Activated T-cell treated with anti-CD3 and anti-CD28 coated beads for 24 hours (primary cell): ENCODE measurements at places on chromosomes 5 and 9.

DNA sequence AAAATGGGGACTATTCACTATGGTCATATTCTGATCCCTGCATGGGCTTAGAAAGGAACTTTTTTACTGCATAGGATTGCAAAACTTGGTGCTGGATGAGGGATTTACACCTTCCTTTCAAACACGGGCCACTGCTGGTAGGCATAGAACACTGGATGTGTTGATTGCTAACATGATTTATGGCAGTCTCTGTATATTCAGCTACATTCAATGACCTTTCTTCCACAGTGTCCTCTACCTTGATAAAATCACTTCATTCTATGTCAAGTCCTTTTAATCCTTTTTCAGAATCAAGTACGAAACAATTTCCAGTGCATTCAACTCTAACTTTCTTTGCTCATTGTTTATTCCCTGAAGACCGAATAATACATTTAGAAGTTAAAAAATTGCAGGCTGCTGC, 91.9 kb upstream of the ATG10 start:
- DNase-seq, result no peak

DNA sequence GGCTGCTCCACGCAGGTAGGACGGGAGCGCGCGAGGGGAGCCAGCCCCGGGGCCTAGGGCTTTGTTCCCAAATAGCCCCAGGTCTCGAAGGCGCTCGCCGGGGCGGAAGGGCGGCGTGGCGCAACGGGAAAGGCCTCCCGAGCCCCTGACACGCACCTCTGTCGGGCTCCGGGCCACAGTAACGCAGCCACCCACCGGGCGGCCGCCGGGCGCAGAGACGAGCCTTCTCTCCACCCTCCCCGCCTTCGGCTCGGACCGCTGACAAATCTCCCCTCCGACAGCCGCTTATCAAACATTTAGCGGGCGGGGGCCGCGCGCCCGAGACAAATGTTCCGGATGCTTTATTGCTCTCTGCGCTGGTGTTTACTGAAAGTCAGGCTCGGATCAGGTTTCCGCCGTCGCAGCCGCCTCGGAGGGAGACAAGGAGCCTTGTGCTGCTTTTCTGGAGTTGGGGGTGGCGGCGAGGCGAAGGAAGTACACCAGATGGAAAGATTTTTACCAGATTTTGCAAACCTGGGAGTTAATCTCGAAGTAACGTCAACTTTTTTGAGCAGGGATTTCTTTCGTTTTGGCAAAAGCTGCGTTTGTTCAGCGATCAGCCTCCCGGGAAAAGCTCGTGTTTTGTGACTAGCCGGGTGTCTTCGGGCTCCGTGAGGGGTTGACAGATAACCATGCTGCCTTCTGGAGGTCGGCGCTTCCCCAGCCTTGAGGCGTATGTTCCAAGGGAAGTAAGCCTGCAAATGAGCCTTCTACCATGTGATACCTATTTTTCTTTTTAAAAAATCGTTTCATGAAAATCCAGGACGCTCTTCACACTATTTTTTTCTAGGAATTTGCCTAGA, 950 bp downstream of the RGMB start:
- peak; percentile 40 for DNase-seq

GRCh38 chr9:127369428-127369827, 27.5 kb upstream of the SLC2A8 start:
- DNase-seq, result no peak

DNA sequence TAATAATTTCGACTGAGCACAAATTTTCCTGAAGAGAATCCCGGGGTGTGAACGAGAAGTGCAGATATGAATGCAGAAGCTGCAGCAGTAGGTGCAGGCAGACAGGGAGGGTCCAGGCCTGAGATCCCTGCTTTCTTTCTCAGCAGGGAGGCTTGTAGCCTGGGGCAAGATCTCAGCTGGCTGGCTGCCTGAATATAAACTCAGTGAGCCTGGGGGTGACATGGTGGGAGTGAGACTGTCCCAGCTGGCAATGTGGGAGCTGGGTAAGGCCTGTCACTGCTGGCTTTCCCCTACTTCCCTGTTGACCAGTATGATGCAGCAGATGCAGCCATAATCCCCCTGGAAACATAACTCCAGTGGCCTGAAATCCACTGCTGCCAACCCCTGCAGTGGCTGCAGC, 325.2 kb downstream of the CETN3 start:
- no peak for DNase-seq

- no peak for DNase-seq
Observed at GRCh38 chr5:43290726-43291125, 22.5 kb downstream of the HMGCS1 start.

DNA sequence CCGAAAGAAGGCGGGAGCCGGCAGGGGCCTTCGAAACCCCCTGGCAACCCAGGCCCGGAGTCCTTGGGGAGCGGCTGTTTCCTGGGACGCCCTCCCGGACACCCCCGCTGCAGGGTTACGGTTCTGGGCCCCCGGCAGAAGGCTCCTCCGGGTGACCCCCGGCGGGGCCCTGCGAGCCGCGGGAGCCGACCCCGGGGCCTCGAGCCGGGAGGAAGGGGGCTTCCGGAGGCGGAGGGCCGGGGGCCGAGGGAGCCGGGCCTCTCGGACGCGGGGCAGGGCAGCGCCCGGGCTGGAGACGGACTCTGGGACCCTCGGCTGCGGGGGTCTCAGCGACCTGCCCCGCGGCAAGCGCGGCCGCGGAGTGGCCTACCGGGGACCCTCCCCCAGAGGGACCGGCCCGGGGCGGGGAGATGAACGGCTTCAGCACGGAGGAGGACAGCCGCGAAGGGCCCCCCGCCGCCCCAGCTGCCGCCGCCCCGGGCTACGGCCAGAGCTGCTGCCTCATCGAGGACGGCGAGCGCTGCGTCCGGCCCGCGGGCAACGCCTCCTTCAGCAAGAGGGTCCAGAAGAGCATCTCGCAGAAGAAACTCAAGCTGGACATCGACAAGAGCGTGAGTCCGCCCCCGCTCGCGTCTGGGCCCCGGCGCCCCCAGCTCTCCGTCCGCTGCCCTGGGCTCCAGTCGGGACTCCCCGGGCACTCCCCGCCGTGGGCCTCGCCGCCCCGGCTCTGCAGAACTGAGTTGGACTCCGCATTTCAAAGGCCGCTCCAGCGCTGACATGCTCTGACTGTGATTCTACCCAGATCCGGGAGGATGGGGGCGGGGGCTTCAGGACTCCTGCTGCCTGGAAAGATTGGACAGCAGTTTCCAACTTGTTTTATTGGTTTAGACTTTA, 645 bp downstream of the SAP30L start:
- no peak for DNase-seq

DNA sequence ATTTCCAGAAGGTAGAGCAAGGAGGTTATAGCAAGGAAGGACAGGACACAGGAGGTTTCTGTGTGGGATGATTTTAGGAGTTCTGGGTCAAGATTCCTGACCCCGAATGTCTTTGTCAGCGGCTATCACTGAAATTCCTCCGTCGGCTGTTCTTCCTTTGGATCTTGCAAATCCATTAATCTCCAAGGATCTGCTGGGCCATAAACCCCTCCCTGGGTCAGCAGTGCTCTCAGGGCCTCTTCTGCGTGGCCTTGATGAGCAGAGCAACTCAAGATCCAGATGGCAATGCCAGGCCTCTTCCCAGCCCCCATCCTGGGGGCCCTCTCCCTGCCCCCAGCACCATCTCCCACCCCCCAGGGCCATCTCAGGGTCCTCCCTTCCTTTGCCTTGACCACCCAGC, 16.3 kb upstream of the COL27A1 start:
- no peak for DNase-seq

GRCh38 chr5:57189515-57189914, 15.7 kb downstream of the GPBP1 start:
- DNase-seq, result no peak

GRCh38 chr5:126189862-126190261, 233.3 kb upstream of the GRAMD2B start:
- no peak for DNase-seq

DNA sequence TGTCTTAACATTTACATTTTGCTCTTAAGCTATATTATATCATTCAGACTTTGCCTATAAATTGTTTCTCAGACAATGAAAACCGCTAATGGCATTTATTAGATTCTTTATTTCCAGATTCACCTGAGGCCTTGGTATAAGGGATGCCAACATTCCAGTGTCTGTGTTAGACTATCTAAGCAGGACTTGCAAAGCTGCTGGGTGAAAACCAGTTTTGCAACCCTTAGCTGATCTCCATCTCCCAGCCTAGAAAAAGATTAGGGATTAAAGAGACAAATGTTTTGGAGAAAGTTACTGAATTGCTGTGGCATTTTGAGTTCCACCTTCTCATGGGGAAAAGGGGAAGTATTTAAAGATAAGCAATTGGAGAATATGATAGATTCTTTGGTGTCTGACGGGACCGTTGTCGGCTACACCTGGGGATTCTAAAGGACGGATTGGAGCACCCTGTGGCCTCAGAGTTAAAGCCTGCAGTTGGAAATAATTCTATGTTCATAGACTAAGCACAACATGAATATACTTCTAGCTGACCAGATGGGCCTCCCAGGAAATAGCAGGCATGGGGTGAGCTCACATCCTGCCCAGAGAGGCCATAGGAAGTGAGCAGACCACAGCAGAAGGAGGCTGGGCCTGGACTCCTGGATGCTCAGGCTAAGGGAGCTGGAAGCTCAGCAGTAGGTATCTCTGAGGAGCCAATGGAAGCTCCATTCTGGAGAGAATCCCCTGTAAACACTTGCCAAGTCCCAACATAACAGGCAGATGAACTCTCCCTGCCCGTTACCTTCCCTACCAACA, 21.8 kb downstream of the ENTREP1 start:
- DNase-seq, result no peak

DNA sequence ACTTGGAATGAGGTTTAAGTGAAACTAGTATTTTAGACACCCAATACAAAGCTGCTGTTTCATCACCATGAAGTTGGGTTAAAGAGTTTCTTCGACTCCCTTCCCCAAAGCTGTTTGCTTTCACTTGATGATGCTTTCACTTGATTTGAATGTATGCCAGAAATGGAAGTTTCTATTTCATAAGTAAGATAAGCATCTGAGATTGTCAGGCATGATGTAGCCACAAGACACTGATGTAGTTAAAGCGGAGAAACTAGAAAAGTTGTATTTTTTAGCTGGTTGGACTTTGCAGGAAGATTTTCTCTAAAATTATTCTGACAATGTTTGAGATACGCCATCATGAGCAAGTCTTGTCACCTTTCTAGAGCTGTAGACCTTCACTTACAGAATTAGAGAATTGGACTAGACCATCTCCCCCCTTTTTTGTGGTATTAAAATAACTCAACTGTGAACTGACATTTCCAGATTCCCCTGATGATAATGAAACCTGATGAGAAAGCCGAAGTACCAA, 20.0 kb downstream of the MOCS2 start:
- DNase-seq, result no peak

DNA sequence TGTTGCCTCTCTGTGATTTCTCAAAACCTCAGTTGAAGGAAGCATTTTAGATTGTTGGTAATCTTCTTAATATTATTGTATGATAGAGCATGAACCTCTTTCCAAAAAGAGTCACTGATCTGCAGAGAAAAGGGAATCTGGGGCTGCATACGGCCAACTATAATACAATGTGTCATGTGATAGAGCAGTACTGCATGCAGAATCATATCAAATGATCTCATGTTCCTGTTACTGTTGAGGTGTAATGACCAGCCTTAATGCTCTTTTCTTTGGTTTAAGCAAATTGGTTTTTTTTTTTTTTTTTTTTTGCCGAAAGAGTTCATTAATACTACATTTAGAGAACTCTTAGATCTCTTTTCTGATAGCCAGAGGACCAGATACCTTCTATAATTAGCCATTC, 12.9 kb upstream of the MSMP start:
- DNase-seq, result no peak

GRCh38 chr5:80300125-80300524, 19.7 kb upstream of the SPZ1 start:
- no peak for DNase-seq

- no peak for DNase-seq
Observed at GRCh38 chr5:8842971-8843551, 702.8 kb downstream of the SEMA5A start.

- no peak for DNase-seq
Observed at GRCh38 chr5:82424211-82424610, 146.1 kb upstream of the RPS23 start.

DNA sequence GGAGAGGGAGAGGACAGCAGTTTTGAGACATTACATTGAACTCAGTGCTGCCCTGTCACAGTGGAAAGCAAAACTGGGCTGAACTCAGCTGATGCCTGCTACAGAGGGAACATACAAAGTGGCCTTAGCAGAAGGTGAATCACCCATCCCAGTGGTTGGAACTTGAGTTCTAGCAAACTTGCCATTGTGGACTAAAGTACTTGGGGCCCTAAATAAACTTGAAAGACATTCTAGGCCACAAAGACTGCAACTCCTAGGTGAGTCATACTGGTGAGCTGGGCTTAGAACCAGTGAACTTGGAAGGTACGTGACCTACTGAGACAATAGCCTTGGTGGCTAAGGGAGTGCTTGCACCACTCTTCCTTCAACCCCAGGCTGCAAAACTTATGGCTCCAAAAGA, 155.7 kb upstream of the RIOK2 start:
- no peak for DNase-seq

DNA sequence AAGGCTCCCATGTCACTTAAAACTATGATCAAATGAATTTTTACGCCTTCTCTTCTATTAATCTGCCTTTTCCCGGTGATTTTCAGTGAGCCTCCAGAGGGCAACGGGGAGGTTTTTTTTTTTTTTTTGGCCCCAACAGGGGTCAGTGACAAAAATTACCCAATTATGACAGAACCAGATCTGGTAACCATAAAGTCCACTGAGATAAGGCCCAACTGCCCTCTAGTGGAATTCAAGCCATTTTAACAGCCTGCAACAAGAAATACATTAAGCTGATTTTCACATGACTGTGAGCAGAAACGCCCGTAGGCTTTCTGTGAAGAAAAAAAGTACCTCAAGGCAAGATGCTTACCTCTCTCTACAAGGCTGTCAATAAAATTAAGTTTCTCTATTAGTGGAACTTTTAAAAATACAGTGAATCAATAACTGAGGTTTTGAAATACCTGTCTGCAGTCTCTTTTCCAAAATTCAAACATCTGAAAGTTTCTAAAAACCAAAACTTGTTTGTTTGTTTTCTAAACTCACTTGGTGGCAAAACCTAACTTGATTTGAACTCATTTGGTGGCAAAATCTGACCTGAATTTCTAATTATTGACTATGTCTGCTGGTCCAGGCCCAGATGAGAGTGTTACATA, 49.7 kb upstream of the FST start:
- no peak for DNase-seq

- no peak for DNase-seq
Observed at GRCh38 chr5:133358271-133358670, 254.1 kb downstream of the FSTL4 start.

DNA sequence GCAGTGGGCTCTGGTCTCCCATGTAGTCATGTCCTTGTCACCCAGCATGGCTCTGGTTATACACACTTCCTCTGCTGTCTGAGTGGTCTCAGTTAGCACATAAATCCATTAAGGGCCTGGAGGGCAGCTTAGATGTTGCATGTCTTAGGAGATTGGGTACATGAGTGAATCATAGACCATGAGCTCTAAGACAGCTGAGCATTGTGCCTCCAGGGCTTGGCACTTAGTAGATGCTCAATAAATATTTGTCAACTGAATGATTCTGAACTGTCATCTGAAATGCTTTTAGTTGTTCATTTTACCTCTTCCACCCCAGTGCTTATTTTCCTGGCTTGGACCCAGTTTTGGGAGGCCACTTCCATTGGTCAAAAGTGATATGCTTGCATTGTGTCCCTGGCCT, 135.6 kb downstream of the BOD1 start:
- no peak for DNase-seq
